ENCODE measurements at places on chromosomes 3 and 15. TPM values are rescaled to one million over a fixed set of nuclear protein-coding genes. Genes with fewer than 3 reads are reported as not detected.

DNA sequence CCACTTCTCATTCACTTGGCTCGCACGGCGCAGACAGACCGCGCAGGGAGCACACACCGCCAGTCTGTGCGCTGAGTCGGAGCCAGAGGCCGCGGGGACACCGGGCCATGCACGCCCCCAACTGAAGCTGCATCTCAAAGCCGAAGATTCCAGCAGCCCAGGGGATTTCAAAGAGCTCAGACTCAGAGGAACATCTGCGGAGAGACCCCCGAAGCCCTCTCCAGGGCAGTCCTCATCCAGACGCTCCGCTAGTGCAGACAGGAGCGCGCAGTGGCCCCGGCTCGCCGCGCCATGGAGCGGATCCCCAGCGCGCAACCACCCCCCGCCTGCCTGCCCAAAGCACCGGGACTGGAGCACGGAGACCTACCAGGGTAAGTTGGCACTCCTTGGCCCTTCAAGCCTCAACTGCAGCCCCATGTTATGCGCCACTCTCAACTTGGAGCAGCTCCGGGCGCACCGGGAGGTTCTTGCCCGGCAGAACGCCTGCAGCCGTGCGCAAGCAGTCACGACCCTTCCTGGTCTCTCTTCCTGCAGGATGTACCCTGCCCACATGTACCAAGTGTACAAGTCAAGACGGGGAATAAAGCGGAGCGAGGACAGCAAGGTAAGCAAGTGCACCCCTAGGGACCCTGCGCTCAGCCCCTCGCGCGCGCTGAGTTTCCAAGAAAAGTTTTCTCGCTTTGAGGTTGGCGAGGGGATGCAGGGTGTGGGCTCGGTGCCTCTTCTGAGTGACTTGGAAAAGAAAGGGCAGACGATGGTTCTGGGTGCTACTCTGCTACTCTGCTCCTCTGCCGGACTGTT, at the start of gene BHLHE40:
Gene BHLHE40, plus strand, starts transcription at position 10 of the 801 bp plus-strand sequence. Its CDS starts 282 bp downstream, at position 292.
- no peak for DNase-seq

DNA sequence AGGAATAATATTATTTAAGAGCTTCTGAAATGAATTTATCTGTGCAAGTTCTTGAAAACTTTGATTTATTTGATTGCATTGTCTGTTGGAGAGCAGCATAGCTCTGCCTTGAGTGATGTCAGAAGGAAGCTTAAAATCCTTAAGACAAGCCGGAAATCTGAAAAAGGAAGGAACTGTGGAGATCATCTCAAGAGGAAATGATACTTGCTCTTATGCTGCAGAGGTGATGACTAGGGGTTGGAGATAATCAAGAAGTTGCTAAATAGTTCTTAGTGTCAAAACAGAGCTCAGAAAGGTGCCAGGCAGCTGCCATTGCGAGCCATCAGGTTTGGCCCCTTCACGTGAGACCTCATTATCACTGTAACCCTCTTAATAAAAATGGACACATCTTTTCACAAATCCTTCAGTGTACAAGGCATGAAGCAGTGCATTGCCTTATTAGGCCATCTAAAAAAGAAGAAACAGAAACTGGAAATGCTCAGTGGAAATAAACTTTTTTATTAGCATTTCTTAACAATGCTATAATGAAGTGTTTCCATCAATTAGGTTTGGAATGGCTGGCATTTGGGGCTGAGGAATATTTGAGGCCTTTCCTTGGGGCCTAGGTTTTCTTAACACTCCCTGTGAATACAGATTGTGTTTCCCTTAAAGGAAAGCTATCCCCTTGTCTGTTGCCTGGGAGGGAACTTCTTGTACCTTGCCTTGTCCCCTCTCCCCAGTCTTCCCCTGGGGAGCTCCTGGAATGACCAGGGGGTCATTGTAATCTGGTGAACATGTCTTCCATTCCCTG, 34.5 kb upstream of the VILL start:
- DNase-seq = no peak

- peak; percentile 29 for DNase-seq
These were observed 298.1 kb upstream of the NECTIN3 start for GRCh38 chr3:110773413-110773954.

HCLS1 gene
- 115 TPM for total RNA-seq

SLC22A13 gene
- 0.29 TPM for total RNA-seq

SLC2A2 gene
- total RNA-seq = not detected

DNA sequence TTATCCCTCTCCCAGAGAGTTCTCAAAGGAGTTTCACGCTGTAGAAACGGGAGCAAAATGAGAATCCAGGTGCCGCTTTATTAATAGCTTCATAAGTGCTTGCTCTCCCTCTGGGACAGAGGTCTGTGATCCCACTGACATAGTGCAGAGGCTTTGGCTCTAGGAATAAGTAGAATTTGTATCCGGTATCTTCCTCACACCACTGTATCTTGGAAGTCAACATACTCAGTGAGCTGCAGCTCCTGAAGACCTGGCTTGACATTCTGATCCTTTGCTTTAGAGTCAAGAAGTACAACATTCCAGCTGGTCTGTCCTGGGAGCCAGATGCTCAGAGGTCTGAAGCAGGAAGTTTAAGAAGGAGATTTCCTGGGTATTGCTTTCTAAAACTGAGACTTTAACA, 323.0 kb downstream of the LPP start:
- DNase-seq = no peak

SCAMP5 gene
- 24.6 TPM for total RNA-seq

DNA sequence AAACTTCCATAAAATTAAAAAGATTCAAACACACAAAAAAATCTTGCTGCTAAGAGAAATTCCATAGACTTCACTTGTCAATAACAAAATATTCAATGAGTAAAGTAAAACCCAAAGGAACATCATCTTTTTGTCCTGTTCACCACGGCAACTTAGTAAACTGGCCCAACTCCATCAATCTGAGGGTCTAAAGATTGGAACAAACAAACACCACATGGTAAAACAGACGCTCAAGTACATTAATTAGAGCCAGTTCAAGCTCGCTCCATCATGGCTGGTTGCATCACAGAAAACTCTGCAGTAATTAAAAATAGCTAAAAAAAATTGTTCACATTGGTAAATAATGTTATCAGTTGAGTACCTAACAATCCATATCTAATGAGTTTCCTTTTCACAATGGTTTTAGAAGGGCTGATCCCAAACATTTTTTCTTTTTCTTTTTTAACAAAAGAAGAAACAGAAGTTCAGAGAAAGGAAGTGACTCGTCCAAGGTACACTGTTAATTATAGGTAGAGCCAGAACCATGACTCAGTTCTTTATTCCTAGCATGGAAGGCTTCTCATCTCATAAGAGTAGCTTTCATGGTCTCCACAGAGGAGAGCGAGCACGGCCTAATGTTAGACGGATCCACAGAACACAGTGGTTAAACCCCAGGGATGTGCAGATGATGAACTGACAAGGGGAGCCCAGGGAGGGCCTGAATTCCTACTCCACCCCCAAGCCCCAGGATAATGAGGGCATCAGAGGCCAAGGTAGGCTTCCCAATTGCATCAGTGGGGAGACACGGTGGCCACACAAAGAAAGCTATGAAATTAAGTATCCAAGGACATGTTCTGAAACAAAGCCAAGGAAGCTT, 79.2 kb upstream of the ARHGEF3 start:
- no peak for DNase-seq

DNA sequence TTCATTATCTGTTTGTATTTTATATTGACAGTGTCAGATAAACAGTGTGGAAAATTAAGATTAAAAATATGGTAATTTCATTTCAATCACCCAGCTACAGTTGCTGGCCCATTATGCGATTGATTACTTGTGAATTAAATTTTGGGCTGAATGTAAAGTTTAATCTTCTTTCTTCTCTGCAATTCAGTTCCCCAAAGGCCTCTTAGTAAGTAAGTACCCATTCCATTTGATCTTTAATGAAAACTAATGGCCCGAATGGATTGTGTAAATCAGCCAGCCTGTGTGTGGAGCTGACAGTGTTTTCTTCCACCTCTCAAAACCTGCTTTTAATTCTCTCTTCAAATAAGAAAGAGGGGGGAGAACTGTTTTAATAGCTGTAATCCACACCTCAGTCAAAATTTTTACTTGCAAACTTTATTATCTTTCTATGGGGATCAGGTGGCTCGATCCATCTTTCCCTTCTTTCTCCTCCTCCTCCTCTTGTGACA, 307.1 kb downstream of the IL20RB start:
- DNase-seq = no peak

DNA sequence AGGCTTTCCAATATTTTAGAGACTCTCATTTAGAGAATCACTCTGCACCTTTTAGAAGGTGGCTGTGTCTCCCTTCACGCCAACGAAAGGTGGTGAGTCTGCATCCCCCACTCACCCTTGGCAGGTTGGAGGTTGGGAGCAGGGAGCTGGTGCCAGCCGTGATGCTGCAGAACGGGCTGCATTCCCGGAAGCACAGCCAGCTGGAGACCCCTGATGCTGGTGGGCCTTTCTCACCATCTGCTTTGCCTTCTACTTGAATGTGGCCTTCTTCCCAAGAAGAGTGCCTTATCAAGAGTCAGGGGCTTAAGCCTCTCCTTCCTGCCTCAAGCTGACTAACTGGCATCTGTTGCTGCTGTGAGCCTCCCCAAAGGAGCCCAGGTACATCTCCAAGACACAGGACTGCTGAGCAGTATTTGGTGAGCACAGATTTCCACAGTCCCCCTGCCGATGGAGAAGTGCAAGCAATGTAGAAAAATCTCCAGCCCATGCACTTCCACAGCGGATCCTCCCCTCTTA, 17.7 kb upstream of the HEG1 start:
- DNase-seq = no peak

GOLGA6L22 gene
- total RNA-seq = not detected

FAM227B gene
- 5.3 TPM for total RNA-seq

Data from stomach (tissue), 19 donors.